Vagina (tissue), 2 donors: ENCODE measurements at places on chromosomes 1 and 21. TPM values are rescaled to one million over a fixed set of nuclear protein-coding genes. Genes with fewer than 3 reads are reported as not detected.

GRCh38 chr1:53891678-53892077 lies 2.1 kb upstream of the YIPF1 start:
- no peak for DNase-seq
- H3K27ac ChIP-seq = no peak overlapping the region
- peaks cover 33% of the 10 kb centered on the region for H3K4me1 ChIP-seq
- no peaks in the 10 kb centered on the region for H3K27me3 ChIP-seq
- H3K36me3 ChIP-seq = no peaks in the 10 kb centered on the region
- H3K4me3 ChIP-seq = no peak overlapping the region

- H3K27ac ChIP-seq = no peak overlapping the region
- DNase-seq = no peak
- no peaks in the 10 kb centered on the region for H3K4me1 ChIP-seq
- H3K27me3 ChIP-seq = no peaks in the 10 kb centered on the region
Observed at GRCh38 chr1:102858695-102859094, 249.6 kb downstream of the COL11A1 start.

- DNase-seq = no peak
- H3K36me3 ChIP-seq = no peaks in the 10 kb centered on the region
- H3K27me3 ChIP-seq = no peaks in the 10 kb centered on the region
- peak overlapping the region; percentile 22 for H3K4me3 ChIP-seq
Observed at GRCh38 chr21:16587141-16587581, 857.4 kb downstream of the USP25 start.

GRCh38 chr1:187985897-187986654 lies 1157.3 kb downstream of the PLA2G4A start:
- H3K4me1 ChIP-seq = no peaks in the 10 kb centered on the region
- H3K27ac ChIP-seq = no peak overlapping the region
- no peak overlapping the region for H3K4me3 ChIP-seq
- H3K27me3 ChIP-seq = no peaks in the 10 kb centered on the region
- DNase-seq = no peak

The CASQ1 gene
- total RNA-seq = not detected

DNA sequence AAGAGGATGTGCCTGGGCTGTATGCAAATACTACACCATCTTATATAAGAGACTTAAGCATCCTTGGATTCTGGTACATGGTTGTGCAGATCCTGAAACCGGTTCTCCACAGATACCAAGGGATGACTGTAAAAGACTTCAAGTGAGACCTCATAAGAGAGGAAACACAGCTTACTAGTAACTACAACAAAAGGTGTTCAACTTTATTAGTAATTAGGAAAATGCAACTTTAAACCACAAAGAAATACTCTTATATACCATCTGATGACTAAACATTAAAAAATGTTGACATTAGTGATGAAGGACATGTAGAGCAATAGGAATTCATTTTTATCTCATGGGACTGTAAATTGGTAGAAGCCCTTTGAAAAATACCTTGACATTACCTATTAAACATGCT lies 102.7 kb downstream of the RASAL2 start:
- no peaks in the 10 kb centered on the region for H3K4me1 ChIP-seq
- H3K4me3 ChIP-seq = no peak overlapping the region
- no peaks in the 10 kb centered on the region for H3K36me3 ChIP-seq
- no peaks in the 10 kb centered on the region for H3K27me3 ChIP-seq

GRCh38 chr1:180854456-180854855 lies 58.2 kb upstream of the KIAA1614 start:
- no peak overlapping the region for H3K4me3 ChIP-seq
- no peak overlapping the region for H3K27ac ChIP-seq
- no peaks in the 10 kb centered on the region for H3K27me3 ChIP-seq

GRCh38 chr1:200262326-200262965 lies 147.4 kb downstream of the ZNF281 start:
- no peak overlapping the region for H3K27ac ChIP-seq
- no peak for DNase-seq
- no peaks in the 10 kb centered on the region for H3K27me3 ChIP-seq
- H3K36me3 ChIP-seq = no peaks in the 10 kb centered on the region
- no peaks in the 10 kb centered on the region for H3K4me1 ChIP-seq
